ENCODE measurements at places on chromosomes 7 and 10.

- DNase-seq, result peak; percentile 84
These were observed 1.1 kb downstream of the DDIT4 start for GRCh38 chr10:72274730-72275350.

- DNase-seq, result no peak
These were observed 104.9 kb upstream of the ACBD5 start for GRCh38 chr10:27345455-27345920.

DNA sequence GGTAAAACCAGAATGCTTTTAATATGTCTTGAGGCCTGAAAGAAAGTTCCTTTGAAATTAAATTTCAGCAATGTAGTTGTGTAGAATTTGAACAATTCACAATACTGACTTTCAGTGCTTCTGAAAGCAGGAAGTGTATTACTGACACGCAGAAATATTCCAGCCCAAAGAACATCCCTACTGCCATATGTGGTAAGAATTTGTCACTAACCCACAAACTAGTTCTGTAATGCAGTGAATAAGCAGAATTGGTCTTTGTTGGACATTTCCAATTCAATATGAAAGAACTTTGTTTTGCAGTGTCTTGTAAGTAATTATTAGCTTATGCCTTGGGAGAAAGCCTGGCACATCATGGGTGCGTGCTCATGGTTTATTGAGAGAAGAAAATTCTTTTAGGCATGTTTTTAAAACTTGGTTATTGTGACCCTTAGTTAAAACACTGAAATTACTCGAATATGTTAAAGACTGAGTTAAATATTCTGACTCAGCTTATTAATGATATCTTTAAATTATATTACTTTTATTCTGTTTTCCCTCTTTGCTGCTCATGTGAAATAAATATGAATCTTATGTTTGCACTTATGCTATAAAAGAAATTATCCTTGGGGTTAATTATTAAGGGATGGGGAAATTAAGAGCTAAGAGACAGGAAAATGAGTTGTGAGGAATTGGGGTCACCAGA, 33.4 kb downstream of the PTPN12 start:
- no peak for DNase-seq

DNA sequence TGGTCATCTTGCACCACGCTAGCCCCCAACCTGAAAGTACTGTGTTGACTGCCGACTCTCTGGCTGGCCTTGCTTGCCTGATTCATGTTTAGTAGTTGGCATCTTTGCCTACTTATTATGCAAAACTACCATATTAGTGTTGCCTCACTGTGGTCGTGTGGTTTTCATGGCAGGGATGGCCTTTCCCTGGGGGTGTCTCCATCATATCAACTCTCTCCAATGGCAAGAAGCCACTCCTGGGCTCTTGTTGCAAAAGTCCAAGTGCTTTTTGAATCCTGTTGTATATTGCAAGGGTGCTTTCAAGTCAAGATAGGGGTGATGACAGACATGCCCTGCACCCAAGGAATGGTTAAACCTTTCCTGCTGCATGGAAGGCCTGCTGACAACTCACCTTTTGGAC, 39.4 kb downstream of the ABLIM1 start:
- DNase-seq, result no peak

- DNase-seq, result no peak
These were observed 1560.0 kb upstream of the LRRTM3 start for GRCh38 chr10:65365878-65366277.

DNA sequence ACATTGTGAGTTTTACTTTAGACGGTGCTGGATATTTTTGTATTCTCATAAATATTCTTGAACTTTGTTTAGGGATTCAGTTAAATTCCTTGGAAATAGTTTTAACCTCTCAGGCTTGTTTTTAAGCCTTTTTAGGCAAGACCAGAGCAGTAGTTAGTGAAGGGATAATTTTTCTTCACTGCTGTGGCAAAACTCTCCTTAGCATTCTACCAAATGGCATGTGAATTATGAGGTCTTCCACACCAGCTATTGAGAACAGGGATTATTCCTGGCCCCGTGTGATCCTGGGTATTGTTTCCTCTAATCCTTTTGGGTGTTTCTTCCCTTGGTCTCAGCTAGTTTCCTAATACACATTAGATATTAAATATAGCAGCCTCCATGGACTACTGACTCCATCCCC, 46.2 kb downstream of the CCDC71L start:
- DNase-seq, result no peak

DNA sequence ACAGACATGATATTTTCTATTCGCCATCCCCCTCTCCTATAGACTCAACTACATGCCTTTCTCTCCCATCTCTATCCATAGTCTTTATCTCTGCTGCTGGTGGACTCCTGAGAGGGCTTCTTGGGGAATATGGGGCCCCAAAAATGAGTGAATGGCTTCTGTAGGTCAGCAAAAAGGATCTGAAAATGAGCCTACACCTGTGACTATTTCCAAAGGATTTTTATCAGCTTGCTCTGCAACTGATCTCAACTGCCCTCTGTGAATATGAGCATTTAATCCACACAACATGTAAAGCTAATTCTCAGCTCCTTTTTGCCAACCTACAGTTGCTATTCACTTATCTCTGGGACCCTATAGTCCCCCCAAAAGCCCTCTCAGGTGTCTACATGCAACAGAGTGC, 36.2 kb downstream of the PRSS2 start:
- no peak for DNase-seq

- no peak for DNase-seq
These were observed 115.5 kb downstream of the LMBR1 start for GRCh38 chr7:156777364-156778069.

DNA sequence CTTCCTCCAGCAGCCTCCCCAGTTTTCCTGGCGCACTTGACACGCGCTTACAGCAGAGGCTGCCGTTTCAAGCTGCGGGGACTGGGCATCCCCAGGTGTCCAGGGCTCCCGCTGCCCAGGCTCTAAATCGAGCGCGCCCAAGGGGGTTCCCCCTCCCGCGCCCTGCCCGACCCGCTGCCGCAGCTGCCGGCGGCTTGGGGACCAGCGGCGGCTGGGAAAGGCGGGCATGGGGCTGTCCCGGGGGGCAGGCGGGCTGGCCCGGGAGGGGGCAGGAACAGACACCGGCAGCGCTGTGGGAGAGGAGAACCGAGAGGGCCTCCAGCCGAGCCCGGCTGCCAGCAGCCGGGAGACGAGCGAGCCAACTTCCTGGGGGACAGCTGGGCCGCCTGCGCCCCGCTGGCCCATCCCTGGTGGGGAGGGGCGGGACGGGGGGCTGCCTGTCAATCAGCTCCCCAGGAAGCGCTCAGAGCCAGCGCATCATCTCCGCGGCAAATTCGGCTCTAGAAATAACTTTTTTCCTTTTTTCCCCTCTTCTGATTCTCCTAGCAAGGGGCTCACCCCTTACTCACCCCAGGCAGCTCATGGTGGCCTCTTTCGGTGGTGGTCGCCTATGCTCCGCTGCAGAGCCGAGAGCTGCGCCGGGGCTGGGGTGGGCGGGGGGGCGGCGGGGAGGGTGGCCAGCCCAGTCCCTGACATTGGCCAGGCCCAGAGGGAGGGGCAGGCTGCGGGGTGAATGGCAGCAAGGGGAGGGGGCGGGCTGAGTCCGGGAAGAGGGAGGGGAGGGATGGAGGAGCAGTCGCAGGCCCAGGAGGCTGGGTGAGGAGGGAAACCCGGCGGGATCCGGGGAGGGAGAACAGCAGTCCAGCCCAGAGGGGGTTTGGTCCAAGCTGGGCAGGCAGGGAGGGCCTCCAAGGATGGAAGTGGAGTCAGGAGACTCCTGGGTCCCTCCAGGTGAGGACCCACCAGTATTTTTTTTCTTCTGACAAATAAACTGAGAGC, 14.7 kb downstream of the GRID2IP start:
- peak; percentile 54 for DNase-seq

GRCh38 chr7:101085162-101085964, at the start of gene TRIM56:
Gene TRIM56 (plus strand): TSS chr7:101085481. CDS start chr7:101087313, 1,832 bp downstream.
- peak; percentile 90 for DNase-seq
